ENCODE measurements at places on chromosomes 1 and 21.
A peak's percentile ranks its signal among the peaks of the same experiment; 100 is the strongest.

DNA sequence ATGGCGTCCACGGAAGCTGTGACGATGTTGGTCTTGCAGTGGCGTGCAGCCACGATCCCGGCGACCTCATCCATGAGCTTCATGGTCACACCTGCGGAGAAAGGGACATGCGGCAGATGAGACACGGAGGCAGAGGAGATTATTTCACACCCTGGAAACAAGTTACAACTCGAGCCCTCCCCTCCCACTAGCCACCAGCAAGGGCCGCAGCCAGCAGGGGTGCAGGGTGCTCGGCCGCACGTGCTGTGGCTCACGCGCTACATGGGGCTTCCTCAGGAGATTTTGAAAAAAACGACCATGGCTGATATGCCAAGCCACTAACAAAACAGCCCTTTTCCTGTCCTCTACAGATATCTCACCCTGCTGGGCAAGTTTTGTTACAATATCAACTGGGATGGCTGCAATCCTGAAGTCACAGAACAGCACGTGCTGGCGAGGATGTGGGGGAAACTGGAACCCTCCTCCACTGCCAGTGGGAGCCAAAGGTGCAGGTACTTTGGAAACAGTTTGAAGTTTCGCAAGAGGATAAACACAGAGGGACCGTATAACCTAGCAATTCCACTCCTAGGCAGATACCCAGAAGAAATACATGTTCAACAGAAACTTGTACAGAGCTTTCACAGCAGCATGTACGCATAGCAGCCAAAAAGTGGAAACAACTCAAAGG lies 34.1 kb upstream of the GPR153 start:
- DNase-seq: no peak

DNA sequence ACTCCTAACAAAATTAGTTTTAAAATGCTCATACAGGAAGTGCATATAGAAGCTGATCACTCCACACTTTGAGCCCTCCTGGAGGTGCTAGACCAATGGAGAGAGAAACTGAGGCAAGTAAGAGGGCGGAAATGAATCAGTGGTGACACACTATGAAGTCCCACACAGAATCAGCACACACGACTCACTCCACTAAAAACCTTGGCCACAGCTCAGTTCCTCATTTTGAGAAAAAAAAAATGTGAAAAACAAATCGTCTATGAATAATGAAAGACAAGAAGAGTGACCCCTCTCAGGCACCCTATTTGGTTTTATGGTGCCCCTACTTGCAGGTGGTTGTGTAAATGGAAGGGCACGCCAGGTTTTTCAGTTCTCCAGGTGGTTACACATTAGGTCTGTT lies 675.1 kb upstream of the BRINP3 start:
- no peak for DNase-seq

DNA sequence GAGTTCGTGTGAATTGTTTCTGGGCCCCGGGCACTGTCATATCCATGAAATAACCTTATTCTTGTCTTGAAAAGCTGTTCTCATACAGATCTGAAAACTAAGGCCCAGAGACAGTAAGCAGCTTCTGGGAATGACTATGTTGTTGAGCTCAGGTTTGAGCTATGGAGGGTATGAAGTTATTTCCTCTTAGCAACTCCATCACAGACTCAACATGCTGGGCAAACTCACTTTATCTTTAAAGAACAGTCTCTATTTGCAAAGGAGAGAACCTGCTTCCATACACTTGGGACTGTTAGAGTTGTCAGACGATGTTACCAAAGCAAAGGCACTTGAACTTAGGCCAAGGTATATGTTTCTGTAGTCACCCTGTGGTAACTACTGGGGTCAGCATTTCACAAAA lies 90.0 kb downstream of the GPR88 start:
- DNase-seq: no peak

- DNase-seq: no peak
These were observed 81.2 kb downstream of the TEX35 start for GRCh38 chr1:178594133-178594532.

- DNase-seq: no peak
These were observed 68.6 kb upstream of the ERRFI1 start for GRCh38 chr1:8094481-8095241.

DNA sequence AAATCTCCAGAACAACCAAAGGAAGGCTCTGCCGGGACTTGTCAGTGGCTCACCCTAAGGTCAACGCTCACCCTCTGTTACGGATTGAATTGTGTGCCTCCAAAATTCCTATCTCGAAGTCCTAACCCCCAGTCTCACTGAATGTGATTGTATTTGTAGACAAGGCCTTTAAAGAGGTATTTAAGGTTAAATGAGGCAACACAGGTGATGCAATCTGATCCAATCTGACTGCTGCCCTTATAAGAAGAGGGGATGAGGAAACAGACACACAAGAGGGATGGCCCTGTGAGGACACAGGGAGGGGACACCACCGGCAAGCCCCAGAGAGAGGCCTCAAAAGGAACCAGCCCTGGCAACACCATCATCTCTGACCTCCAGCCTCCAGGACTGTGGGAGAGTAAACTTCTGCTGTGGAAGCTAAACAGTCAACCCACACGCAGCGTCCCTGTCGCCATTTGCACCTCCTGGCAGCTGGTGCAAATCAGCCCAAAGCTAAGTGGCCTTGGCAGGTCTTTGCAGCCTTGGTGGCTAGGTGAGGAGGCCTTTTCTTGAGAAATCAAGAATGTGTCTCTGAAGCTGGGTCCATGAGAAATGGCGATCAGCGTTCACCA lies 24.2 kb downstream of the UBASH3A start:
- no peak for DNase-seq

- DNase-seq: peak; percentile 96
These were observed at the start of gene SLC30A1 for GRCh38 chr1:211578640-211579439. TSS of gene SLC30A1 (minus strand) at chr1:211579161. CDS start at chr1:211578612, 549 bp downstream.
